Activated CD4-positive, alpha-beta T cell treated with anti-CD3 and anti-CD28 coated beads for 36 hours (primary cell): ENCODE measurements at places on chromosomes 6 and 20.

- no peak for DNase-seq
These were observed 237.6 kb upstream of the CDH4 start for GRCh38 chr20:61014491-61014890.

- no peak for DNase-seq
These were observed 4.0 kb upstream of the ZMYND8 start for GRCh38 chr20:47360297-47361056.

- no peak for DNase-seq
These were observed 234.7 kb upstream of the ECI2 start for GRCh38 chr6:4370066-4370465.

DNA sequence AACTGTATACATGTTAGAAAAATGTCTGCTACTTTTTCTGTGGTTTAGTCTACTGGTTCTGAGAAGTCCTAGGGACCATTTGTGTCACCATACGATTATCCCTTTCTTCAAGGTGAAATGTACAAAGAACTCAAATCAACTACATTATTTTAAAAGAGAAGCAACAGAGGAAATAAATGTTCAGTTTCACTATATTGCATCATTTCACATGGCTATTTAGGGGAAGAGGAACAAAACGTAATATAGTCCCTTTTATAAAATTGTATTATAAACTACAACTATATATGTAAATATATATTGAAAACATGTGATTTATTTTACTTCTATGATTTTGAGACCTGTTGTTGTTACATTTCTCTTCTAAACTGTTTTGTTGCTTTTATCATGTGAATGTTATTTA is 1308.0 kb downstream of the EPHA7 start:
- DNase-seq, result no peak

DNA sequence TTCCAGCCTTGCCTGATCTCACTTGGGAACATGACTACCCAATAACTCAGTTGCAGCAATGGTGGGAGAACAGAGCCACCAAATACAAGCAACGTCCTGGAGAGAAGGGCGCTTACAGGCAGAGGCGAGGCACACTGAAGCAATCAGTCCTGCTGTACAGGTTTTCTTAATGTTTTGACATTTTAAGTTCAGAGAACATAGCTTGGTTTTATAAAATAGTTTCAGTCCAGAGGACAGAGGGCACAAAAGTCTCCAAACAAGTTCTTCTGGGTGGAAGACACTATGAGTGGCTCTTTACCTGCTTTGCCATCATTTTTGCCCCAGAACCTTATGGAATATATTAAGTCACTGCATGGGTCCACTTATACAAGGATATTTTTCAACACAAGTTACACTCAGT is 103.4 kb upstream of the KCNG1 start:
- DNase-seq, result no peak

GRCh38 chr6:141199074-141199473 is 933.7 kb upstream of the GJE1 start:
- no peak for DNase-seq
